ENCODE measurements at places on chromosomes 3 and 15.

DNA sequence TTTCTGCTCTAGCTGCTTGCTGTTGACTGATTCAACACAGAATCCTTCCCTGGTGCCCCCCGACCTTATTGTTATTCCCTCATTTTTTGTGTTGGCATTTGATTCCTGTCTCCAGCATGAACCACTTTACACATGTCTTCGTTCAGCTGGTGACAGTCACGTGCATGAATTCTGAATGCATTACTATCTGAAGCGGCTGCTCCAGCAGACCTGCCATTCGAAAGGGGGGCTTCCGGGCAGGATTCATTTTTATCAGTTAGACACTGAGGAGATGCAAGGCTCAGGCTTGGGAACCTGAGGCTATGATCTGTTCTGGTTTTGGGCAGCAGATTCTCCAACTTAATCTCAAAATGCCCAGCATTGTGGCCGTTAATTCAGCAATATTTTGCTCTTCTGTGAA lies 336.2 kb downstream of the EPHB1 start:
- no peak for DNase-seq

GRCh38 chr15:62644216-62644888 lies 398.2 kb upstream of the TPM1 start:
- no peak for DNase-seq

DNA sequence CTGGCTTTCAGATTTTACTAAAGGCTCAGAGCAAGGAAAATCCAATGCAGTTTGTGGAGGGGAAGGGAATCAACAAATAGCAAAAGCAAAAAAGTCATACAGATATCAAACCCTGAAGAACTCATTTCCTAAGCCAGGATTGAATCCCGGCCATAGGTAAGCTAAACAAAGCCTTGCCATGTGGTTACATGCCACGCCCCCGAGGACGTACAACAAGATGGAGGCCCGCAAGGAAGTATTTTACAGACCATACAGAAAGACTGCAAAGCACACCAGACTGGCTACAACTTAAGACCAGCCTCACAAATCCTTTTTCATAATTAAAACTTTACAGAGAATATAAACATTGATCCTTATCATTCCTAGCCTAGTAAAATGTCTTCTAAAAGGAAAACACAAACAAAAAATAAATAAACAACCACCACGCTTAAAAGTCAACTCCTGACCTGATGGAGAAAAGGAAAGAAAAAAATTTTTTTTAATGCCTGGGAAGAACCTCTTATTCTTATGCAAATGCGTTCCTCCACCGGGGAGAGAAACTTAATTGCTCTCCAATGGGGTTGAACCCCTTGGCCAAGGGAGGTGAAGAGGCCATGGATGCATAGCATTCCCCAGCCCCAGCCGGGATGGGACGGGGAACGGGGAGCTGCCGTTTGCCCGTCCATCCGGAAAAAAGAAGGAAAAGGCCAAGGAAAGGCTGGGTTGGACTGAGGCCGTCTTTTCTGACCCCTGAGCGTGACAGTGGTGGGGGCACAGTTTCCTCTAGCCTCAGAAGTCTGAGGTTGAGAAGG lies 39.3 kb downstream of the IL1RAP start:
- no peak for DNase-seq

DNA sequence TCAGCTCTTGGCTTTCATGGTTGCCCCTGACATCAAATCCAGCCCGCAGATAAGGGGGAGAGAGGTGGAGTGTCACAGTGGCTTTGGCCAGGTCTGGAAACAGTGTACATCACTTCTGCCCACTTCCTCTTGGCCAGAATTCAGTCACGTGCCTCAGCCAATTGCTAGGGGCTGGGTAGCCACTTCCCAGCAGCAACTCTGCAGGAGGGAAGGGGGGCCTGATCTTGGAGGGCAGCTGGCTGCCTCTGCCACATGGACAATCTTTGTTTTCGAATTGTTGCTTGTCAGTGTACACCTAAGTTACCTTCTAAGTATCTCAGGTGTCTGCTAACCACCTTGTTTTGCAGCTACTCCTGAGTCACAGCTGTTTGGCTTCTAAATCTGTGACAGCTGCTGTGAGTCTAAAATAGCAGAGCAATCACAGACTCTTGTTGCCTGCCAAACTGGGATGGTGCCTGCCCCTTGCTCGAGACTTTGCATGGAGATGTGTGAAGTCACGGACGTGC lies 41.0 kb upstream of the LIMD1 start:
- no peak for DNase-seq

DNA sequence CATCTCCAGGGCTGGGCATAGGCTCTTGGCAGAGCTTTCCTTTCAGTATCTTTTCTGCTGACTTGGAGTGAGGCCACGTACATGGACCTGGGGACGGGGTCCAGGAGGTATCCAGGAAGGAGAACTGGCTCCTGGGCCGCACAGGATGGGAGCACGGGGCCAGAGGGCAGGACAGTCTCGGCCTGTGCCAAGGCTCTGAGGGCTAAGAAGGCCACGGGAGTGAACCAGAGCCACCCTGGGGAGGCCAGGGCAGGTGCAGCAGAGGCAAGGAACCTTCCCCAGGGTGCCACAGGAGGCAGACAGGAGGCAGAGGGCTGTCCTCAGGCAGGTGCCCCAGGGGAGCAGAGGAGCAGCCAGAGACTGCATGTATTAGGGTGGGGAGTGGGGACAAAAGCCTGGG lies 50.3 kb downstream of the PLXNA1 start:
- DNase-seq, result no peak

DNA sequence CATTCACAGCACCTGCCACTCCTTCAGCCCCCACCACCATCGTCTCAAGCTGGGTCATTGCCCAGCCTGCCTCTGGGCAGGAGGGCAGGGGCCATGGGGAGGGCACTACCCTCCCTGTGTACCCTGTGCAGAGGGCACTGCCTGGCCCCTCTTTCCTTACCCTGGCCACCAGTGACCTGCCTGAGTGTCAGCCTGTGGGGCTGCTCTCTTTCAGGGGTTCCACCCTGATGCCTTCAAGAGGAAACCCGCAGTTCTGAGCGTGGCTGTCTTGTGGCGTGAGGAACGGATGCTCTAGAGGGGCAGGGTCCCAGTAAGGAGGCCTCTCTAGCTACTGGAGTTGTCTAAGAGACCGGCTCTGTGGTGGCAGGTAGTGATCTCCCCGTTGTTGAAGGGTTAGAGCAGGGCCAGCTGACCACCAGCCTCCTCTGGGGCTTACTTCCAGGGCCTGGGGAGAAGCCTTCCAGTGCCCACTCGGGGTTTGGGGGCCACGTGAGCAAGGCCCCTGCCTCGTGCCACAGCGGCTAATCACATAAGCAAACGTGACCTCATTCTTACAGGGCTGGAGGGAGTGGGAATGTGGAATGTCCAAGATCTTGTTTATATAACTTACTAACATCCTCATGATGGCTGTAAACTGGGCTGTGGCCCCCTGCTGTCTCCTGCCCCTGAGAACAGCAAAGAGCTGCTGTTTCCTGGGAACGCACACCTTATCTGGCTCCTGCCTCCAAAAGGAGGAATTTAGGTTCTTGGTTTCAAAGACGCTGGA lies 31.4 kb upstream of the SEC13 start:
- DNase-seq, result no peak

GRCh38 chr3:188711881-188712247 lies 459.9 kb upstream of the TPRG1 start:
- no peak for DNase-seq

- no peak for DNase-seq
Measured at GRCh38 chr3:31671976-31672375, 139.3 kb downstream of the STT3B start.

DNA sequence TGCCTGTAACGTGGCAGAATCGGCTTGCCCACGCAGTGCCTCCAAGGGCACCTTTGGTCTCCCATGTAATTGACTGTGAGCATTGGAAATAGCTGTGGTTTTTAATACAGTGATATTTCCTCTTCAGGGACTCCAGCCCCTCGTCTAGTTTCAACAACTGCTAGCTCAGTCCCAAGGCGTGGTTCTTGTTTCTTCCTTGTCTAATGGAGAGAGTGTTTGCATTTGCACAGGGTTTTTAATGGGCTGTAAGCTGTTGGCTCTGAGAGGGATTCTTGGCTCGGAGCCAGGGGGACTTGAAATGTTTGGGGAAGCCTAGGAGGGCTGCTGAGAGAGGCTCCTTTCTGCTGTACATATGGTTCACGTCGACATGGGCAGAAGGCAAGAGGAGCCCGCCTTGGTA lies 86.2 kb downstream of the THSD4 start:
- DNase-seq, result no peak

GRCh38 chr3:71742621-71743020 lies 11.0 kb upstream of the GPR27 start:
- DNase-seq, result no peak

DNA sequence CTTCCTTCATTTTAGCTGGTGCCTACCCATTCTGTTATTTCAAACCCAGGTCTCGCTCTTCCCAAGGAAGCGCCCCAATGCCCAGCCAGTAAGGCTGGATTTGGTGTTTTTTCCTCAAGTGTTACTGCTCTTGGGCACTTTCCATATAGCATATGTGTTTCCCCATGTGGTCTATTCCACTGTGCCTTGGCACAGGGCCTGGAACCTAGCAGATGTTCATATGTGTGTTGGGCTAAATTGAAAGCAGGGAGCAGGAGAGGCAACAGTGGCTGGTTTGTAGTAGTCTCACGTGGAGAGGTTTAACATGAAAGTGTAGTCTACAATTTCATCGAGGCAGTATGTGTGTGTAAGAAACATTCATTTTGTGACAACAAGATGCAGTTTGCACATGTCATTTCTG lies 48.2 kb upstream of the TEX264 start:
- no peak for DNase-seq

DNA sequence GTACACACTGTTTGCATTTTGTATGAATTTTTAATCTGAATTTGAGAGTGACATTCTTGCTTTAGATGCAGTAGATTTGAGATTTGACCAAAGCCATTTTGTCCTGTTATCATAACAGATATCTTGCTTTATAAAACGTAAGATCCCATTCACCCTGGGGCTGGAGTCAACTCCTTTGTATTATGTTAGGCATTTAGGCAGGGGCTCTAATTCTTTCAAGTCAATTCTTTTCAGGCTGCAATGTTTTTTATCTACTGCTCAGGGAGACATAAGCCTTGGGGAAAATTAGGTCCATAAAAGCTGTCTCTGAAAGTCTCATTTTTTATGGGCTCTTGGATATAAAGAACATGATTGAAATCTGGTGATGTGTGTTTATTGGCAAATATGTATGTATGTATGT lies 53.0 kb upstream of the CADPS start:
- no peak for DNase-seq

DNA sequence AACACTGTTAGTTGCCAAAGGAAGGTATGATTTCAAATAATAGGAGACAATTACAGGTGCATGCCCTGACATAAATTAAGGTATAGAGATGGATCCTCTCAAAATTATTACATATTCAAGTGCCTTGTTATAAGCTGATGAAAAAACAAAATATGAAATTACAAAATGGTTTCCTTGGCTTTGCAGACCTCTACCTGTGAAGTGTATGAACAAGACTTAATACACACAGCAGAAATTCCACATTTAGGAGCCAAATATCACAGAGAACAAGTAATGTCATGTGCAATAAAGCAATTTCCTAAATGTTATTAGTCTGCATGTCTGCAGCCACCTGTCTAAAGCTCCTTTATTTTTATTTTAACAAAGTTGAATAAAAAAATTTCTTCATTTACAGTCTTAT lies 151.5 kb downstream of the ALCAM start:
- no peak for DNase-seq

DNA sequence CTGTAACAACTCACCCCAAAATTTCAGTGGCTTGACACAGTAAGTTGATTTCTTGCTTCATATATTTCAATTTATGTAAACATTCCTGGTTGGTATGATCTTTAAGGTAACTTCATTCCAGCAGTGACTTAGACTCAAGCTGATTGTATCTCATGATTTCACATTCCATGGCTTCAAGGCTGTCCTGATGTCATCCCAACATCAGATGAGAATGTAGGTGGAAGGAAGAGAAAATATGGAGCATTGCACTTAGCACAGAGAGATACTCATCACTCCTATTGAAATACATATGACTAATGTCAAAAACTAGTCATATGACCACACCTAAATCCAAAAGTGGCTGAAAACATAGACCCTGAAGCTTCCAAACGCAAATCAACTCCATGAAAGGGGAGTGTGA lies 793.8 kb downstream of the TBL1XR1 start:
- DNase-seq, result no peak

DNA sequence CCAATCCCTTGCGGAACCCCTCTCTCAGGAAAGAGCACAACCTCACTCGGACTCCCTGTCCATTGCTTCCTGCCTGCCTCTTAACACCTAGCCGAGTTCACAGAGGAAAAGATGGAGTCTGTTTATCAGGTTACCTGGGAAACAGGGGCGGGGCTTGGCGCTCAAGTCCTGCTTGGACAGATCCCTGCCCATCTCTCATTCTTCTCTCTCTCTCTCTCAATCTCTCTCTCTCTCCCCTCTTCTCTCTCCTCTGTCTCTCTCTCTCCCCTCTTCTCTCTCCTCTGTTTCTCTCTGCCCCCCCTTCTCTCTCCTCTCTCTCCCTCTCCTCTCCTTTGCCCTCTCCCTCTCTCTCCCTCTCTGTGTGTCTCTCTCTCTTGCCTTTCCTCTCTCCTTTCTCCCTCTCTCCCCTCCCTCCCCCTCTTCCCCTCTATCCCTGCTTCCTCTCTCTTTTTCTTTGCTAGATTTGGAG lies at the start of gene EFHB:
Gene EFHB (minus strand): TSS at position 120 of the 469 bp plus-strand sequence. CDS start 199 bp downstream, outside the sequence.
- DNase-seq, result no peak

DNA sequence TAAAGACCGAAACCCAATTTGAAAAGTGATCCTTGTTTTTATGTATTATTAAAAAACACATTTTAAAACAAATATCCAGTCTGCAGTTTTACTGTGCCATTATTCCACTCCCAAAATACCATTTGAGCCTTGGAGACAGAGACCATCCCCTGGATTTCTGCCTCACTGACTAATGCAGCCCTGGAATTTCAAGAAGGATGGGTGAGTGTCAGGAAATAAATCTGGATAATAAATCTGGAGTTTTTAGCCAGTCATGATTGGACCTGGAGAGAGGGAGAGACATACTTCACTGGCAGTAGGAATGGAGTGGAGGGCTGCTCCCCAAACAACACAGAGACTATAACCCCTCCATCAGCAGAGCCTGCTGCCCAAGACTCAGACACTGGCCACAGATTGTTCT lies 123.3 kb downstream of the MYLK start:
- no peak for DNase-seq

GRCh38 chr3:10416730-10417300 lies 88.6 kb downstream of the ATP2B2 start:
- DNase-seq, result no peak

GRCh38 chr15:101637516-101637915 lies 14.7 kb downstream of the TM2D3 start:
- no peak for DNase-seq

GRCh38 chr15:101509279-101509678 lies 19.8 kb upstream of the PCSK6 start:
- DNase-seq, result no peak

- no peak for DNase-seq
Measured at GRCh38 chr3:153484842-153485241, 322.8 kb downstream of the RAP2B start.

GRCh38 chr3:197376020-197376419 lies 77.6 kb upstream of the DLG1 start:
- no peak for DNase-seq

DNA sequence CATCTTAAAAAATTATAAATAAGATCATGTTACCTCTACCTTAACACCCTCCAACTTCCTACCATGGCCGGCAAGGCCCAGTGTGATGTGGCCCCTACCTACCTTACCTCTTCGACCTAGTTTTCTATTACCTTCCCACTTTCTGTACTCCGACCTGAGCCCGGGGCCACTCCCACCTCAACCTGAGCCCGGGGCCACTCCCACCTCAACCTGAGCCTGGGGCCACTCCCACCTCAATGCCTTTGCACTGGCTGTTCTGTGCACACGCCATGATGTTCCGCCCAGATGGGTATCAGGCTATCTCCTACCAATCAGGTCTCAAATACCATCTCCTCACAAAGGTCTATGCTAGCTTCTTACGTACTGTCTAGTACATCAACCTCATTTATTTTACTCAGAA lies 66.8 kb upstream of the XXYLT1 start:
- no peak for DNase-seq

Data from activated CD4-positive, CD25-positive, alpha-beta regulatory T cell treated with anti-CD3 and anti-CD28 coated beads, Interleukin-2, amount 50 U/mL, for 72 hours (primary cell).